Iris pigment epithelial cell (primary cell): ENCODE measurements at places on chromosomes 7 and 10.

GRCh38 chr10:19811540-19811939 lies 4.7 kb upstream of the PLXDC2 start:
- peak; percentile 60 for DNase-seq

GRCh38 chr7:55366461-55367070 lies 1.4 kb downstream of the LANCL2 start:
- no peak for DNase-seq

DNA sequence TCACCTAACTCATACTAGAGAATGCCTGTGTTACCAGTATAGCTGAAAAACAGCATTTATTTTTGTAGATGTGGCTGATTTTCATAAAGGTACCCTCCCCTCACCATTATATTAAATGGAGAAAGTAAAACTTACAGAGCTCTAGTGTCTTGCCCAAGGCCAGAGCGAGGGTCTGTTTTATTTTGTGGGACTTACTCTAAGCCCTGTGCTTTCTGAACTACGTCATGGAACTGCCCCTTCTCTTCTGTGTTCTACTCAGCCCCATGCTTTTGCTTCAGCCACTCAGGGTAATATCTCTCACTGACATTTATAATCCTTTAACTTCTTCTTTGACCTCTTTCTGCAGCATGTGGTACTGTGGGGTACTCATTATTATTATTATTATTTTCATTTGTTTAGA lies 10.3 kb upstream of the ZNF786 start:
- no peak for DNase-seq

DNA sequence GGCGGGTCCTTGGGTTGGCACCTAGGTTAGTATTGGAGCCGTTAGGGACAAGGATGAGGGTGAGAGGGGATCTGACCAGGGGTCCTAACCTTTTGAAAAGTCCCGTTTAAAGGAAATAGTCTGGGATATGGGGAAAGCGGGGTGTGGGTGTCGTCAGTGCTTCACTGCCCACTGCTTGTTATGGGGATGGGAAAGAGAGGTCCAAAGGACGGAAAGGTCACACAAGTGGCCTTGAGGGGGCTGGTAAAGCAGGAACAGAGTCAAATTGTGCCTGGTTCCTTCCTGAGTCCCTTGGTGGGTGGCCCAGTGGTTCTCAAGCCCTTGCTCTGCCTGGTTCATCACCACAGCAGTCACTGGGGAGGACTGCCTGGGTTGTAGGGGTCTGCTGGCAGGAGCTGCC lies 2.6 kb upstream of the ZNF775 start:
- no peak for DNase-seq

DNA sequence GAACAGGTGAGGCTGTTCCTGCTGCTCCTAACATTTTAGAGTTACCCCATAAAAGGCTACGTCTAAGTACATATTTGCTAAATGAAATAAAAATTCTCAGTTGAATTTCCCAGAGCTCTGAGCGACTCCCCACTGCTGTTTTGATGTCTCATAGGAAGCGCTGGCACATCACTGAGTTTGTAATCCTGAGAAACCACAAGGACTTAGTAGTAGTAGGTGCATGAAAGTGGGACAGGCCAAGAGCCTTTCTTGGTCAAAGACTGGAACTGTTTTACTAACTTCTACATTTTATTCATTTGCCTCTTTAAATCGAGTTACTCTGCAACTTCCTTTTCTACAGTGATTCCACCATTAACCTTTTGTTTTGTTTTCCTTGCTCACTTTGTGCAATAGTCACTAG lies 85.9 kb downstream of the XPNPEP1 start:
- no peak for DNase-seq

DNA sequence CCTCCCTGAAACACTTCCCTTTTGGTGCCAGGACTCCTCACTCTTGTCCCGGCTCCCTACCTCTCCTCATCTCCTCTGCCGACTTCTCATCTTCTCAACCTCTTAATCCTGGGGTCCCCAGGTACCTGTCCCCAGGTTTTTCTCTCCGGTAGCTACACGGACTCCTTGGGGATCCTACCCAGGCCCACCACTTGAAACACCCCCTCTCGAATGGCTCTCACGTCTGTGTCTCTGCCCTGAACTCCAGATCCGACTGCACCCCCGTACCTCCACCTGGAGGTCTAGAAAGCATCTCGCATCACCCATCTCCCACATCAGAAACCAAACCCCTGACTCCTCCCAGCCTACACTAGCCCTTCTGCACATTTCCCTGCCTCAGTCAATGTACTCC lies 4.8 kb downstream of the TBATA start:
- no peak for DNase-seq

DNA sequence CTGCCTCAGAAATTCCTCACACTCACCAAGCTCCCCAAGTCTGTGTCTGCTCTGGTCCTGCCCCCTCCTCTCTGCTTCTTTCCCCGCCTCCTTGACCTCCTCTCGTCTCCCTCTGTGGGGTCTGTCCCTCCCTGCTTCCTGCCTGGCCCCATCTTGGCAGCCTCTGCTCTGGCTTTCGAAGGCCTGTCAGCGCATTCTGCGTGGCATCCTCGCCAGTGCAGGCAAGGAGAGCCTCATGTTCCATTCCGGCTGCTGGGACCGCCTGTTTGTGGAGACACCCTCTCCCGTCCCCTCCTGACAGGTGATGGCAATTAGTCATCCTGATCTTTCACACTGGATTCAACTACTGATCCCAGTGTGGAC lies 51.7 kb upstream of the COL13A1 start:
- DNase-seq: no peak

DNA sequence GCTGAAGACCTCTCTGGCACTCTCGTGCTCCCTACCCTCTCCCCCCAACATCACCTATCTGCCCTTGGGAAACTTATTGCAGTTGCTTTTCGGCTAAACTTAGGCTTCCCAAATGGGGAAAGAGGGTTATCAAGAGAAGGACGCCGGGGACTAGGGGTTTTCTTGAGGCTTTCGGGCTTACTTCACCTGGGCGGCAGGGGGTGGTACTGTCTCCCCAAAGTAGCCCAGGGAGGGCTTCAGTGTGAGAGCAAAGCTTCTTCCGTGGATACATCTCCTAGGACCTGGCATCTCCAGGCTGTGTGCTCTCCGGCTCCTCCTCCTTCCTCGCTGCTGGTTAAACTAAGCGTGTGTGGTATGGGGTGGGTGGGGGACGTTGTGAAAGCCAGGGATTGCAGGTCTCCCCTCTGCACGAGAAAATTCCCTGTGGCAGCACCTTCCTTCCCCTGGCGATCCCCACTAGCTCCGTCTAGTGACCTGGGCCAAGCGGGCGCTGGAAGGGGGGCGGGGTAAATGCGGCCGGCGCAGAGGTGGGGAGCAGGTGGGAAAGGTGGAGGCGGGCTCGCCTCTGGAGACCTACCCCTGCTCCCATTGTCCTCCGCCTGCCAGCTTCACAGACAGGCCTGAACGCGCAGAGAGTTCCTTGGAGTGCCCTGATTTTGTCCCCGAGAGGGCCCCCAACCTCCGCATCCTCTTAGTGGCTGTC lies 1.1 kb downstream of the PLXDC2 start:
- no peak for DNase-seq

DNA sequence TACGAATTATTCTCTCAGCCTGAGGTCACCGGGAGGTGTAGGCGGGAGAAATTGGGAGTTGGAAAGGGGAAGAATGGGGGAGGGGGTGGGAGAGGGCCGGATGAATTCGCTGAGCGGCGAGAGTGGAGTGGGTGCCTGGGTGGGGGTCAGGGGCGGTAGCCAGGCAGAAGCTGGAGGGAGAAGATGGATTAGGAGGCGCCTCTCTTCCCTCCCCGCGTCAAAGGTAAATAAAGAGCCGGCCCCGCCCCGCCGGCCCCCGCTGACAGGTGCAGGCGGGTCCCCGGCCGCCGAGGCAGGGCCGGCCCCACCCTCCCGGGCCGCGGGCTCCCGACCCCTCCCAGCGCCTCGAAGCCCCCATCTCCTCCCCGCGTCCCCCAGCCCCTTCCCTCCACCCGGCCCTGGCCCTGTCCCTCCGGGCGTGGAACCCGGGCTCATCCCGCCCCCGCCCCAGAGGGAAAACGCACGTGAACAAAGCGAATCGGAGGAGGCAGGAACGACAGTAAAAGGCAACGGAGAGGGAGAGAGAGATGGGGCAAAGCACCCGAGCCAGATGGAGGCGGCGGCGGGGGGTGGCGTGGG lies 872 bp downstream of the FAM131B start:
- DNase-seq: no peak

DNA sequence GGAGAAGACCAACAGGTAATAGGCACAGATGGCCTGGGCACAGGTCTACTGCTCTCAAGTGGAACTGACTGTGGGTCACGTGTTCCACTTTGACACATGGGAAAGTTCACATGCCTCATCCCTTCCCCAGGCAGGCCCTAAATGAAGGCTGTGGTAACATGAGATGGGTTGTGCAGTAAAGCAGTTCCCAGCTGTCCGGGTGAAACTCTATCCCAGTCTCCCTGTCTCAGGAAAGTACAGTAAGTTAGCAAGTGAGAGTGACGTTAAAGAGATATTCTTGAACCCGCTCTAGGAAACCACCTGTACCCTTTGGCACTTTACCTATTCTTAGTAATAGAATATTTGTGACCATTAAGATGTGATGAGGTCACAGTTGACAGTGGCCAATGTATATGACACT lies 343.7 kb upstream of the AOAH start:
- DNase-seq: no peak

DNA sequence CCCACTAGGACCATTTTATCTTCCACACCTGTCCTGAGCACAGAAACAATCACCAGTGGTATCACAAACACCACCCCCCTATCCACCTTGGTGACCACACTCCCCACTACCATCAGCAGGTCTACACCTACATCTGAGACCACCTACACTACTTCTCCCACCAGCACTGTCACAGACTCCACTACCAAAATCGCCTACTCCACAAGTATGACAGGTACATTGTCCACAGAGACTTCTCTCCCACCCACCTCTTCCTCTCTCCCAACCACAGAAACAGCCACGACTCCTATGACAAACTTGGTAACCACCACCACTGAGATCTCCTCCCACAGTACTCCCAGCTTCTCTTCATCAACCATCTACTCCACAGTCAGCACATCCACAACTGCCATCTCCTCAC lies 3.3 kb downstream of the MUC3A start:
- DNase-seq: no peak

DNA sequence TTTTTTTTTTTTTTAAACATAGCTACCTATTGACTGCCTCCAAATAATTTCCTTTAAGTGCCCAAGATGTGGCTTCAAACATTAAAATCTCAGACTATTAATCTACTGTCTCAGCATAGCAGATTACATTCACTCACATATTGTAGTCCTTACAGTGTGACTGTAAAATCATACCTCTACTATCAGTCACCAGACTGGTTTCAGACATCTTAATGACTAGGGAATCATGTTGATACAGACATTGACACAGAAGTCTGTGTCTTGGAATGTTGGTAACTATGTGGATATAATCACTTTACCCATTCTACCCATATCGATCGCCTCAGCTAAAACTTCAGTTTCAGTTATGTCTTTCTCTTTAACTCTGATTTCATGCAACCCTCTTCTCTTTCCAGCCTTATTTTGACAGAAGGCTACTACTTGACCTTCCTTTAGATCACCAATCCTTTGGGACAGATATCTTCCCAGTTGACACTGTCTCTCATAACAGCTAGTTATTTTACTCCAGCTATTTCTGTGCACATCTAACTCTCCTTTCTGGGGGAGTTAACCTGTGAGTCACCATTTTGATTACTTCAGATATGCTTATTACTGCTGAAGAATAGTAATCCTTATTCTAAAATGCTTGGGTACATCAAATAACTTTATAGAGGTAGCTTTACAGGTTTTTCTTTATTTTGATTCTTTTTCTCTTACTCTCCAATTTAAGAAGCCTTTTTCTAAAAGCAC lies 7.0 kb downstream of the TNKS2 start:
- DNase-seq: peak; percentile 26

DNA sequence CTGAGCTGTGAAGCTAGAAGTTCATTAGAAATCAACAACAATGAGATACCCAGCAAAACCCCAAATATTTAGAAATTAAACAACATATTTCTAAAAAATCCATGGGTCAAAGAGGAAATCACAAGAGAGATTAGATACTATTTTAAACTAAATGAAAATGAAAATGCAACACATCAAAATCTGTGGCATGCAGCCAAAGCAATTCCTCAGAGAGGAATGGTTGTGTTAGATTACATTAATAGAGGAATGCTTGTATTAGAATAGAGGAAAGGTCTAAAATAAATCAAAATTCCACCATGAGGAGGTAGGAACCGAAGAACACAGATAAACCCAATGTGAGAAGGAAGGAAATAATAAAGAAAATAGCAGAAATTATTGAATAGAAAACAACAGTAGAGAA lies 642.1 kb upstream of the GALNT17 start:
- no peak for DNase-seq

GRCh38 chr10:6794441-6794840 lies 214.4 kb upstream of the PRKCQ start:
- DNase-seq: no peak

- DNase-seq: no peak
Observed at GRCh38 chr10:43979551-43979950, 330.9 kb upstream of the ZNF32 start.

- no peak for DNase-seq
Observed at GRCh38 chr10:79116801-79117723, 48.3 kb downstream of the ZMIZ1 start.

DNA sequence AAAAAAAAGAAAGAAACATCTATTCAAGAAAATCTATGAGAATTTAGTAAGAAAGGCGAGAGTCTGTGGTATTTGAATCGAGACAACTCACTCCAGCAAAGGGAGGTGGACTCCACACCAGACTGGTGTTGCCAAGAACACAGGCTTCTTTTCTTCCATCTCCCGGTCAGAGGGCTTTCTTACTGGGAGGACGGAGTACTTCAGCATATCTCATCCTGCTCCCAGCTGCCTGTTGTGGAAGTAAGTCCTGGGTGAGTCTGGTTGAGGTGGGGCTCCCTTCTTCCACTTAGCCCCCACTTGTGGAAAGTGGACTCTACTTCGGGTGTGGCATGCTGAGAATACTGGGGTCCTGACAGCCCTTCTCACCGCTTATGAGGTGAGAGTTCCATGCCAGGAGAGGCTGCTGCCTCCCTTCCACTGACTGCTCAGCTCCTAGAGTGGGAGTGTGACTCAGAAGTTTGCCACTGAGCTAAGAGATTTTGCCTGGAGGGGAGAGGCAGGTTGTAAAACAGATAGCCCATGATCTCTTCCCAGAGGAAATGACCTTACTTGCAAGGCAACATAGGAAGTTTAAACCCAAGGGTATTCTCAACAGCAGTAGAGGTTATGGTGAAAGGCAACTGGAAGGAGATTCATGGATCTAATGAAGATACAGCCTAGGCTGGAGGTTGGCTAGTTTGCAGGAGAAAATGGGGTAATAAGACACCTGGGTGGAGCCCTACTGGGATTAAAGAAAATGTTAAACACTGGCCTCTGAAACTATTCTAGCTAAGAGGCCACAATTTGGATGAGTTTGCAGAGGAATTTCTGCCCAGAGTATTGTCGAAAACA lies 3.5 kb upstream of the NACAD start:
- DNase-seq: peak; percentile 39

DNA sequence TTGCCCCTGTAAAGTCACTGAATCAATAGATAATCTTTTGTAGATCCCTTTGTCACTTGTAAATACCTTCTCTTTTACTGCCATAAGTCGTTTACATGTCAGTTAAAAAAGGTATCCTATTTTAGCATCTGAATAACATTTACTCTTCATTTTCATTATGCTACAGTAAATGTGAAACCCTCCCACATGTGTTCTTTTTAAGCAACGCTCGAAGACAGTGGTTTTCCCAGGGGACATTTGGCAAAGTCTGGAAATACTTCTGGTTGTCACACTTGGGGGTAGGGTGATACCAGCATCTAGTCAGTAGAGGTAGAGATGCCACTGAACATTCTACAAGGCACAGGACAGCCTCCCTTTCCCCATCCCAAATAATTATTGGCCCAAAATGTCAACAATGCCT lies 23.7 kb downstream of the ATAD1 start:
- DNase-seq: no peak
